ENCODE measurements at places on chromosomes 11 and 22. TPM values are rescaled to one million over a fixed set of nuclear protein-coding genes. Genes with fewer than 3 reads are reported as not detected.

Gene LDHAL6A
- not detected for total RNA-seq

Gene CLMP
- total RNA-seq: 1.5 TPM

Gene PGA5
- total RNA-seq: not detected

Gene BIK
- total RNA-seq: 0.18 TPM

Gene UBE4A
- 57.9 TPM for total RNA-seq

Gene OR5B17
- not detected for total RNA-seq

Gene KCNK7
- 0.69 TPM for total RNA-seq

Gene MUC5AC
- total RNA-seq: 0.03 TPM

Gene BBOX1
- not detected for total RNA-seq

Gene C11orf87
- not detected for total RNA-seq

Gene EP300
- total RNA-seq: 46.8 TPM

Gene OR51B5
- not detected for total RNA-seq
